GM19239 (cell line): ENCODE measurements at places on chromosomes 12 and 14.

- DNase-seq, result no peak
Observed at GRCh38 chr12:916240-916639, 33.3 kb downstream of the RAD52 start.

- no peak for DNase-seq
Observed at GRCh38 chr14:96309896-96310330, 53.2 kb downstream of the ATG2B start.

GRCh38 chr14:89614009-89614691 is 197.1 kb upstream of the FOXN3 start:
- no peak for DNase-seq

- DNase-seq, result no peak
Observed at GRCh38 chr12:93645702-93646101, 31.5 kb upstream of the CRADD start.

DNA sequence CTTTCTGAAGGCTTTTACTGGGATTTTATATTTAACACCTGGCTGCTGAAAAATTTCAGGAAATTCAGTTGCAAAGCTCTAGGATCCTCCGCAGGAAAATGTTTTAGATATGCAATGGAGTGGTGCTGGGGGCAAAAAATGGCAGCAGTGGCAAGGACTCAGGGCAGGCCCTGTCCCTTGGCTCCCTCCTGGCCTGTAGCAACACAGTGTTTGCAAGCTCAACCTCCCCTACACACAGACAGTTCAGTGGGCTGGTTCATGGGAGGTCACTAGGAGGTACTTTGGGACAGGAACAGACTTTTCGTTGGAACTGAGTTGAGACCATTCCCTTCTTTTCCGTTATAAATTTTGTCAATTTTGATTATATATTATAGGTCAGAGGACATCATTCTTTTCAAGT is 270.4 kb downstream of the ADAMTS20 start:
- DNase-seq, result no peak

DNA sequence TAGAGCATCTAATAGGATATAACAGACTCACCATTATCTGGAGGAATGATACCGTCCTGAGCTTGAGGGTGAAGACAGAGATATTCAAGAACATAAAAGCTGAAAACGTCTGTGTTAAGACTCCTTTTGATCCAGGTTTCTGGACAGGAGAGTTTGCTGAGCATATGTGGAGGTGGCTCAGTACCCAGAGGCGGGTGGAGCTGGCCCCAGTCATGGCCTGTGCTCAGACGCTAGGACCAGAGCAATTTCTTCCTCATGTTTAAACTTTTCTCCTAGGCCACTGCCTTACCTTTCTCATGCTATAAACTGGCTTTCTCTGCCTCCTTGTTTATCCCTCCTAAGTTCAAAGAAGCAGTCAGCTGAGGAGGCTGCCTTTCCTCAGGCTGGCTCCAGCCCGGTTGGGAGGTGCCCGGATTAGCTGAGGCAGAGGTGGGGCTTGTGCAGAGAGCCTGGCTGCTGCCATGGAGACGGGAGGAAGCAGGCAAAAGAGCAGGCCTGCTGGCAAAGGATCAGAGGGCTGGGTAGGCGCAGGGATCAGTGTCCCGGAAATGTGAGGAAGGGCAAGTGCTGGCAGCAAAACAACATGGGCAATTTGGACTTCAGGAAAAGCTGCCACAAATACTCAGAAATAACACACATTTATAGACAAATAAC is 13.7 kb downstream of the COA8 start:
- DNase-seq, result no peak

GRCh38 chr12:125125271-125125670 is 60.0 kb downstream of the AACS start:
- no peak for DNase-seq

DNA sequence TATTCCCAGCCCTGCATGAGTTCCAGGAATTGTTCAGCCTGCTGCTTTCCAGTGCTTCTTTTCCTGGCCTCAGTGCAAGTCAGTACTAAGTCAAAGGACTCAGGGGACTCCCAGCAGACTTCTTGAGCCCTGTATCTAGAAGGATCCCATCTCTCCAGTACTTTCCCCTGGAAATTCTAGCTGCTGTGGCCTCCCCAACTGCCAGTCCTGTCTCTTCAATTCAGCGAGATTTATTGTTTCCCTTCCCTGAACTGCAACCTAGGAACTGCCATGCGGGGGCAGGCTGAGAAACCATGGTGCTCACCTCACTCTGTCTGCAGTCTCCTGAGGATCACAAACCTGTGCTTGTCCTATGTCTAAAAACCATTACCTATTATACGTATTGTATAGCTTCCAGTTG is 31.8 kb downstream of the ZNF605 start:
- no peak for DNase-seq

DNA sequence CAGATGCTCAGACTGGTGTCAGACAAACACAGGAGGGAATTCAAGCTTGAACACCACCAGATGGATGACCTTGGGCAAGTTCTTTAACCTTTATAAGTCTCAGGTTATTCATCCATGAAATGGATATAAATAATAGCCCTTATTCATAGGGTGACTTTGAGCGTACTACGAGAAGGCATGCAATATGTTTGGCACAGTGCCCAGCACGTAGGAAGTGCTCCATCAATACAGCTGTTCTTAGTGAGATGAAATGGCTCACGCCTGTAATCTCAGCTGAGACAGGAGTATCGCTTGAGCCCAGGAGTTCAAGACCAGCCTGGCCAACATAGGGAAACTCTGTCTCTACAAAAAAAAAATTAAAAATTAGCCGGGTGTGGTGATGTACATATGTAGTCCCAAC is 84.8 kb upstream of the FICD start:
- DNase-seq, result no peak

- DNase-seq, result no peak
Observed at GRCh38 chr14:73188501-73188911, 48.8 kb upstream of the PAPLN start.

- DNase-seq, result no peak
Observed at GRCh38 chr12:105725054-105725453, 394.6 kb downstream of the C12orf75 start.

- DNase-seq, result no peak
Observed at GRCh38 chr14:88563845-88564244, 1.0 kb downstream of the ZC3H14 start.

- DNase-seq, result no peak
Observed at GRCh38 chr14:99497894-99498293, 16.7 kb downstream of the CCNK start.

- no peak for DNase-seq
Observed at GRCh38 chr12:70043490-70044138, 199.6 kb upstream of the CNOT2 start.

DNA sequence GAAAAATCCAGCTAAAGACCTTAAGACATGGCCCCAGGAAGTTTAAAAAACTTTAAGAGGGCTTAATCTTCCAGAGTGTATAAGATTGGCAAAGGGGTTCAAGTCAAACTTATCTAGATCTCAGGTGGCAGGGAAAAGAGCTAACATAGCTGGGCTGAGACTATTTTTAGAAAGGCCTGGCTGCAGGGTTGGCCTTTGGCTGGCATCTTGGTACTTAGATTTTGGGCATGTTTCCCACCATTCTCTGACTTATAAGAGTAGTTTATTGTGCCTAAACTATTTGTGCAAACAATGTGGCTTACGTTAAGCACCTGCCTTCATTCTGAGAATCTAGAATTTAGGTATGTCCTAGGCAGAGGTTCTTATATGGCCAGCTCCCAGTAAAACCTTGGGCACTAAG is 214.0 kb upstream of the MIS18BP1 start:
- no peak for DNase-seq

- DNase-seq, result no peak
Observed at GRCh38 chr12:115934046-115934445, 343.4 kb downstream of the MED13L start.

DNA sequence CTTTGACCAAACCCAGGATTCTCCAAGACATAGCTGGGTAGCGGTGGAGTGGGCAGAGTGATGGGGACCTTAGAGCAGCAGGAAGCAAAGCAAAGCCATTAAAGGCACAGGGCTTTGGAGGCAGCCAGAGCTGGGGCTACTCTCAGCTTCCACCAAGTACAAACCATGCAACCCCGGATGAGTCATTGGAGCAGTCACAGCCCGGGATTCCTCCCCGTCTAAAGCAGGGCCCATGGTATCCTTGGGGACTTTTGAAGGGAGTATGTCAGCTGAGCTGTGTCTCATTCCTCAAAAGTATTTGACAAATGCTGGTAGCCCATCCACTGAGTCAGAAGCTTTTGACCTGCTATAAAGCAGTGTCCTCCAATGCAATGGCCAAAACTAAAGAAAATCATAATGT is 9.7 kb upstream of the IFI27 start:
- DNase-seq, result no peak

GRCh38 chr14:42192738-42193653 is 586.3 kb downstream of the LRFN5 start:
- no peak for DNase-seq

DNA sequence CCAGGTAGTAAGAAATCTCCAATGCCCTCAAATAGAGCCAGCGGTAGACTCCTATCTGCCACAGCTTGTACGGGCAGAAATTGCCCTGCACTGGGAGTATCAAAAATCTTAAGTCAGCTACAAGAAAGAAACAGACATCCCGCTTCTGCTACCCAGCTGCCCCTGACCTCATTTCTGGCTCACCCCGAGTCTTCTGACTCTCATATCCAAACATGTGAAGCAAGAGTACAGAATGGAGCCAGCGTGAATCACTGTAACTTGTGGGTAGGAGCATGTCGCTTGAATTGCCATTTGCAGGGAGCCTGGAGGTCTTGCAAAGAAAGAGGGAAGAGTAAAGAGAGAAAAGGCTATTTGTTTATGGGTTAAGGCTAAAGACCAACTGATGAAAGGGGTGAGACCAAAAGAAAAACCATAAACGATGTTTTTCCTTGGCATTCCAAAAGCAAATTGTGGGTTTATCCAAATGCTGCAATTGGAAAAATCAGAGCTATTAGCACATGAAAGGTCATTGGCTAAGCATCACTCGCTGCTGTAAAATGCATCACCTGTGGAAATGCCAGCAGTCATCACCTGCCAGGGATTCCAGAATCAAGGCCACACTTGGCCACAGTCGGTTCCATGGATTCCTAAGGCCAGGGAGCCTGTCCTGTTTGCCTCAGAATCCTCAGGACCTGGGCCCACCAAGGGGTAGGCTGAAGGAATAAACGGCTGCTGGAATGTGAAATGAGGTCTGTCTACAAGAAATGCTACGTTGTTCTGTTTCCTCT is 86.6 kb downstream of the FOXN3 start:
- no peak for DNase-seq

DNA sequence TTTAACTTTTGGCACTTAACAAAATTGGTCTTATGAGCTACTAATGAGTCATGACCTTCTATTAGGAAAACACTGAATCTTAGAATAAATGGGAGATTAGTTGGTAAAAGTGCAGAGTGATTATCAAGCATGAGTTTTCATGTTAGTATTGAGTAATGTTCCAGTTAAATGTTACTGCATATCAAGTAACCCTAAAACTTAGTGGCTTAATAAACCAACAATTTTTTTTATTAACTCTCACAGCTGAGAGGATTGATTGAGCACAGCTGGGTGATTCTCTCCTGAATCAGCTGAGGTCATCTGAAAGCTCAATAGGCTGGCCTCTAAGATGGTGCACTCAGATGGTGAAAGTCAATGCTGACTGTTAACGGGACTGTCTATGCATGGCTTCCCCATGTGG is 248.6 kb downstream of the BCL11B start:
- no peak for DNase-seq

- no peak for DNase-seq
Observed at GRCh38 chr14:75673345-75674035, 12.4 kb downstream of the TTLL5 start.

DNA sequence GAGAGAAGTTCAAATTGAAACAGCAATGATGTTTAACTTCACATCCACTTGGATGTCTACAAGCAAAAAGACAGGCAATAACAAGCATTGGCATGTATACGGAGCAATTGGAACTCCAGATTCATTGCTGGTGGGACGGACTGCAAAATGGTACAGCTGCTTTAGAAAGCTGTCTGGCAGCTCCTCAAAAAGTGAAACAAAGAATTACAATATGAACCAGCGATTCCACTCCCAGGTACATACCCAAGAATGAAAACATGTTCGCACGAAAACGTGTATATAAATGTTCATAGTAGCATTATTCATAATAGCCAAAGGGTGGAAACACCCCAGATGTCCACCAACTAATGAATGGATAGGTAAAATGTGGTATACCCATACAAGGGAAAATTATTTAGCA is 125.7 kb downstream of the HMGA2 start:
- no peak for DNase-seq

DNA sequence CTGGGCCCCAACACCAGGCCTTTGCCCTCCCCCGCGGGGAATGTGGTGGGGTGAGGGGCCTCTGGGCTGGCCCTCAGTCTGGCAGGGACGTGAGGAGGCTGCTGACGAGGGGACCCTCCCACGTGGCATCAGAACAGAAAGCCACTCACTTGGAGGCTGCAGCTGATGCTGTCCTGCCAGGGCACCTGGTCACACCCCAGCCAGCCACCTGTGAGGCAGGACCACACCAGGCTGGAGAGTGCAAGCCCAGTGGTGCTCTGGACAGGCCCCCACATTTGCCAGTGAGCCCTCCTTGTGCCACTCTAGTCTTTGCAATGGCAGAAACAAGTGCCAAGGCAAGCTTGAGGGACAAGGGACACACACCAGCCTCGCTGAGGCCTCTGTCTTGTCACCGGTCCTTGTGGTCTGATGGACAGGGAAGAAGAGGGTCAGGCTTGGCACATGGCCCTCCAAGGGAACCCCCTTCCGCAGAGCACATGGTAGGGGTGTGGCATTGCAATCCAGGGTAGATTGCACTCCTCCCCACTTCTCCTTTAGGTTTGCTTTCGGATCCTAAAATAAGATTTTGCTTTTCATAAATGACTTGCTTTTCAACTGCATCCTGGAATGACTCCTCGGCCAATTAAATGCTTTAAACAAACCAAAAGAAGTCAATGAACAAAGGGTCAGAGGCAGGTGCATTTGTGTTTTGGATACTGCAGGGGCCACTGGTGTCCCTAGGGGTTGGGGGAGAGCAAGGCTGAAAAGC is 53.7 kb downstream of the CCDC88C start:
- no peak for DNase-seq

DNA sequence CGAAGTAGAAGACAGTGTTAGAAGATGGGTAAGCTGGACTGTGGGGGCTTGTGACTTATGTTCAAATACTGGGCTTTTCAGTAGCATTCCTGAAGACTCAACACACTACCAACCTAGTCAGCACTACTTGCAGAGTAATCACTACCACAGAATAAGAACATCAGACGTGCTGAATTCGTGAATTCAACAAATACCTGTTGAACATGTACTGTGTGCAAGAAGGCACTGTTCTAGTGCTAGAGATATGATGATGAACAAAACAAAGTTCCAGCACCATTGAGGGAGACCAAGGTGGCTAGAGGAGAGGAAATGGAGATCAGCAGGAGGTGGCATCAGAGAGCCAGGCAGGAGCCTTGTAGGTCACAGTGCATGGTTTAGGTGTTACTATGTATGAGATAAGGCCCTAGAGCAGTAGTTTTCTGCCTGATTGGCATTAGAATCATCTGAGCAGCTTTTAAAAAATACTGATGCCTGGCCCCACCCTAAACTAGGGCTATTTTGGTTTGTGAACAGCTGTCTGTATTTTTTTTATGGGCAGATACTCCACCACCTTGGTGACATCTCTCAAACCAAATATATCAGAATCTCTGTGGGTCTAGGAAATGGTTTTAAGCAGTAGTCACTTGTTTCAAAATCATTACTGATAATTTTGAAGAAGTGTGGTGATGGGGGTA is 26.8 kb downstream of the FERMT2 start:
- DNase-seq, result no peak

GRCh38 chr12:43887397-43887796 is 51.5 kb downstream of the TMEM117 start:
- no peak for DNase-seq
